ENCODE measurements at places on chromosomes 7 and 10.

GRCh38 chr7:98202367-98203195, 8.7 kb upstream of the BHLHA15 start:
- ATAC-seq, result peak; percentile 96

- ATAC-seq, result no peak
These were observed 14.1 kb upstream of the CSGALNACT2 start for GRCh38 chr10:43124094-43124521.

GRCh38 chr10:88318803-88319202, 264.3 kb downstream of the RNLS start:
- no peak for ATAC-seq

DNA sequence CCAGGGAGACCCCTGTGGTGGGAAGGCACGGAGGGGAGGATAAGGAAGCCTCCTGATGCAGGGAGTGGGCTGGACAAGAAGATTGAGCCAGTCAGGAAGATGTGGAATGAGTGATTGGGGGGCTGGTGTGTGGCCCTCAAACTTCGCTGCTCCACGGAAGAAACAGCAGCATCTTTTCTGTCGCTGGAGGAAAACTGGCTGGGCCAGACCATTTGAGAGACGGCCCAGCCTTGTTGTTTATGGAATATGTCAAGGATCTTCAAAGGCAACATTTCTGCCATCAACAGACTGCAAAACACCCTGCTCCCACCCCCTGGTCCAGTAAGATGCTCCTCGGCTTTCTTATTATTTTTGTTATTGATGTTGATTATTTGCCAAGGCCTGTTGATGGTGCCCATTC, 29.4 kb downstream of the PALD1 start:
- ATAC-seq, result no peak

All from stimulated activated memory B cell treated with anti-CD40 and anti-IgM and Interleukin-4, amounts not matched to agents 10 μg/mL and 1 μg/mL and 100 μg/mL, for 72 hours (primary cell).